Activated T-cell treated with anti-CD3 and anti-CD28 coated beads, Interleukin-2, amount 50 U/mL, for 72 hours (primary cell): ENCODE measurements at places on chromosomes 1 and 21. TPM values are rescaled to one million over a fixed set of nuclear protein-coding genes. Genes with fewer than 3 reads are reported as not detected.

The CD52 gene
- total RNA-seq = 245 TPM

The FCER1G gene
- 1.8 TPM for total RNA-seq

The CFAP57 gene
- 0.76 TPM for total RNA-seq

The ZYG11B gene
- total RNA-seq = 13.4 TPM

- DNase-seq = no peak
These were observed 13.9 kb upstream of the ALPL start for GRCh38 chr1:21495225-21495820.

DNA sequence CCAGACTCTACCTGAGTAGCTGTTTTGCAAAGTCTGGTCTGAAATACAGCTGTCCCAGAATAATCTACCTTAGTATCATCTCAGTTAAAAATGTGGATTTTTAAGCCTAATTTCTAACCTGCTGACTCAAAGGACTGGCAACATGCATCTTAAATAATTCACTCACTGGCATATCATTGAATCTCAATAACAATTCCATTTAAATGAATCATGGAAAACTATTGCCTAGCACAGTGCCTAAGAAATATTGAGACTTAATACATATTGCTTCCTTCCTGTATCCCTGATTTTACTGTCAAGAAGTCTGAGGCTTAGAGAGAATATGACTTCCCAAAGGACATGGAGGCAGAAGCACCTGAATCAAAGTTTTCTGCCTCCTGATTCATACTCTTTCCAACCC lies 3.1 kb downstream of the CCDC190 start:
- no peak for DNase-seq

DNA sequence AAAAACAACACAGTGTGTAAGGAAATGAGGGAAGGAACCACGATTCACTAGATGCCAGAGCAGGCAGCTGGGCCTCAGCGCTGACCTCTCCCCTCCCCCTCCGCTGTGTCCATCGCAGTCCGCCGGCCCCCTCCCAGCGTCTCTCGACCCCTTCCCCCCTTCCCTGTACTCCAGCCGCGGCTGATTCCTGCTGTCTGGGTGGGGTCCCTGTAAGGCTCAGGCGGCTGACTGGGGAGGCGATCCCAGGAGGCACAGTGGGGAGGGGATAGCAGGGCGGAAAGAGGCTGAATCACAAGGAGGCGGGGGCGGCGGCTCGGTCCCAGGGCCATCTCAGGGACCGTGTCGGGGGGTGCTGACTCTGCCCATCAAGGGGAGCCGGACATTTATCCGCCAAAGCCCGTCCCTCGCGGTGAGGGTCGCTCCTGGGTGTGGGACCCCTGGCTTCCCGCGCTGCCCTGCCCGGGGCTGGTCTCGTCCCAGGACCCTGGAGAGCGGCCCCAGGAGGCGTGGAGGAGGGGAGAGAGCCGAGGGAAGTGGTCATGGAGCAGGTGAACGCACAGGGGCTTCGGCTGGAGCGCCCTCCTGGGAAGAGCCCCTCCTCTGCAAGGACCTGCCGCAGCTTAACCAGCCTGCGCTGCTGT lies 241.9 kb downstream of the PTPRU start:
- DNase-seq = no peak

DNA sequence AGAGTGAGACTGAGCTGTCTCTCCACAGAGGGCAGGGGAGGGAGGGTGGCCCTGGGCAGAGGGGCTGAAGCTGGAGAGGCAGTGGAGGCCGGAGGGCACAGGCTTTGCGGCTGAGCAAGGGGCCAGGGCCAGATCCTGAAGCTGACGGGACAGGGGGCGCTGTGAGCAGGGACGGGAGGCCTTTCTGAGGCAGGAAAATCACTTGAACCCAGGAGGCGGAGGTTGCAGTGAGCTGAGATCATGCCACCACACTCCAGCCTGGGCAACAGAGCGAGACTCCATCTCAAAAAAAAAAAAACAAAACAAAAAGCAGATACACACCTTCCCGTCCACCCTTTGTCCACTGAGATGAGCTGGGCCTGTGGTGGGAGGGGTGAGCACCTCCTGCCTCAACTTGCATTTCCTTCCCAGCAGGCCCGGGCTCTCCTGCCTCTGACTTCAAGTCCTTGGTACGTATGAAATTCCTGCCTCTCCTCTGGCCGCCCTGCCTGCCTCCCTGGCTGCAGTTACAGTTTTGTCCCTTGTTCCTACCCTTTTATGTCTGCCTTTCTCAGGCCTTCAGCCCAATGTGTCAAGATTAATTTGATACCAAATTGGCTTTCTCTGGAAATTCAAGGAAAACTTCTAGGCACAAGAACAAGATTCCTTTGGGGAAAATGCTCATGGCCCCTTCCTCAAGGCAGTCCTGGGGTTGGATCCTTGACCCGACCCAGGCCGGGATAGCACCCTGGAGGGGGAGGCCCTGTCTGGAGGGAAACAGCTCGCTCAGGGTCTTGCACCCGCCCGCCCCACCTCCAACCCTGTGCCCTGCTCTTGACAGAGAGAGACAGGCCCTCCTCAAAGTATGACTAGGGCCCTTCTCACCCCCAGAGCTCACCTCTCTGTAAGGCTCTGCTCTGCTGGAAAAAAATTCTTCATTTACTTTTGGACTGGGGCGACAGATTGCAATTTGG lies 11.2 kb upstream of the ADAMTSL4 start:
- no peak for DNase-seq

- DNase-seq = no peak
These were observed 101.5 kb upstream of the COL24A1 start for GRCh38 chr1:86258101-86258500.

DNA sequence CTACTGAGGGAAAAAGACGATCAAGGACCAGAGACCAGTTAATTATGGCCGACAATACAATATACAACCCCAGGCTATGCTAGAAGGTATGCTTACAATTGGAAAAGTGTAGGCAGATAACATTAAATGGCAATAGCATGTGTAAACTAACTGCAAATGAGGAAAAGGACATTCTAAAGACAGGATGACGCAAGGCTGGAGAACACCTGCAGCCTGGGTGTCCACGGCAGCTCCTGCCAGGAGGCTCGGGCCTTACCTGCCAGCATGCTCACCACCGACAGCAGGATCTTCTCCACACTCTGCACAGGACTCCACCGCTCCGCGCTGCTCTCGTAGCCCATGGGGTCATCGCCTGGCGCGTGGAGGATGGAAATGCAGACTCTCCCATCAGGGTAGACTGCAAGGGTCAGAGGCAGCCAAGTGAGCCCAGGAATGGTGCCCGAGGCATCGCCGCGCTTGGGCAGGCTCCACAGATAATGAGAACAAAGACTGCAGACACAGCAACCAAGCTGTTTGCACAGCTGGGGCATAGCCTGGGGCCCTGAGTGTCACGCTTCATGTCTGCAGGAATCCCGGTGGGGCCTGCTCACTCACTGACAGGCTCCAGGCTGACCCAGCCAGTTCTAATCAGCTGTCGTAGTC lies 28.2 kb downstream of the UBE2G2 start:
- no peak for DNase-seq

GRCh38 chr1:208997726-208998312 lies 585.7 kb upstream of the CAMK1G start:
- no peak for DNase-seq
